ENCODE measurements at places on chromosomes 2 and 18.

- DNase-seq = no peak
Measured at GRCh38 chr2:152175012-152175367, 573 bp downstream of the STAM2 start.

- peak; percentile 96 for DNase-seq
Measured at GRCh38 chr2:38602136-38602731, 494 bp downstream of the HNRNPLL start.

GRCh38 chr2:39734445-39734844 is 44.6 kb downstream of the THUMPD2 start:
- no peak for DNase-seq

DNA sequence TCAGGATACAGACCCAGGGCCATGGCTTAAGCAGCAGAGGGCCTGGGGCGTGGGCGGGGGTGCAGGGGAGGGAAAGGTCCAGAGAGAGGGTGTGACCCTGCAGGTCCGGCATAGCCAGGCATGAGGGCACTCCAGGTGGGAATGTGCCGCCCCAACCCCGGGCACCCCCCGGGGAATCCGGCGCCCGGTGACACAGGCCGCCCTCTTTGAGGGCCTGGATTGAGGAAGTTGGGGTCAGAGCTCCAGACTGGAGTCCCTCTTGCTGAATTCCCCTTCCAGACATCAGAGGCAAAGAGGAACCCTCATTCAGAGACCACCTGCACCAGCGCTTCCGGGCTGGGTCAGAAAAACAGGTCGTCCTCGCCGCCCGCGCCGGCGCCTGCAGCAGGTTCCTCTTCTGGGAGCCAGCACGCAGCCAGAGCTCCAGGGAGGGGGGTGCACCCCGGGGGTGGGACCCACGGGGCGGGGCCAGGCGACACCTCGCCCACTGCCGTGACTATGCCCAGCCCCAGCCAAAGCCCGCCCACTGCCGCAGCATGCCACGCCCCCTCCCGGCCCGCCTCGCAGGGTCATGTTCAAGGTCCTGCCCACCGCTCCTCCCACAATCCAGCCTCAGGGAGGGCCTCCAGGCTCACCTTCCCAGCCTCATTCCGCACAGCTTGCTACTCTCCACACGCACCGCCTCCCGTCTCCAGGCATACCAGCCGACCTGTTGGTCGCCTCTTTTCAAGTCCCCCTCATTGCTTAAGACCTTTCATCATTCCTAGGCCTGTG is 98.3 kb upstream of the ID2 start:
- peak; percentile 80 for DNase-seq

DNA sequence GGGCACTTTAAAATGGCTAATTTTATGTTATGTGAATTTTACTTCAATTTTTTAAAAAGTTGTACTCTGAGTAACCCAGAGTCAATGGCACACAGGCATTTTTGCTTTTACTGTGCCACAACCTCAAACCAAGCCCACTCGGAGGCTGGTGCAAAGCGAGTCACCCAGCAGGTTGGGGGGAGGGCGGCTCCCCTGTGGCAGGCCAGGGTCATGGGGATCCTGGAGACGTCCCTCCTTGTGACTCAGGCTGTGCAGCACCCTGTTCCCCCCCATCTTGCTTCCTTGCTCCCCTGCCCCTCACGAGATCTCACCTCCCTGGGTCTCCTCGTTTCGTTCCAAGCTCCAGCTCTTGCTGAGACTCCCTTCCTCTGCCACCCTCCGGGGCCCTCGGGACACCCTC is 58.6 kb downstream of the POMC start:
- DNase-seq = no peak

- no peak for DNase-seq
Measured at GRCh38 chr2:129882476-129882875, 97.0 kb upstream of the RAB6C start.

DNA sequence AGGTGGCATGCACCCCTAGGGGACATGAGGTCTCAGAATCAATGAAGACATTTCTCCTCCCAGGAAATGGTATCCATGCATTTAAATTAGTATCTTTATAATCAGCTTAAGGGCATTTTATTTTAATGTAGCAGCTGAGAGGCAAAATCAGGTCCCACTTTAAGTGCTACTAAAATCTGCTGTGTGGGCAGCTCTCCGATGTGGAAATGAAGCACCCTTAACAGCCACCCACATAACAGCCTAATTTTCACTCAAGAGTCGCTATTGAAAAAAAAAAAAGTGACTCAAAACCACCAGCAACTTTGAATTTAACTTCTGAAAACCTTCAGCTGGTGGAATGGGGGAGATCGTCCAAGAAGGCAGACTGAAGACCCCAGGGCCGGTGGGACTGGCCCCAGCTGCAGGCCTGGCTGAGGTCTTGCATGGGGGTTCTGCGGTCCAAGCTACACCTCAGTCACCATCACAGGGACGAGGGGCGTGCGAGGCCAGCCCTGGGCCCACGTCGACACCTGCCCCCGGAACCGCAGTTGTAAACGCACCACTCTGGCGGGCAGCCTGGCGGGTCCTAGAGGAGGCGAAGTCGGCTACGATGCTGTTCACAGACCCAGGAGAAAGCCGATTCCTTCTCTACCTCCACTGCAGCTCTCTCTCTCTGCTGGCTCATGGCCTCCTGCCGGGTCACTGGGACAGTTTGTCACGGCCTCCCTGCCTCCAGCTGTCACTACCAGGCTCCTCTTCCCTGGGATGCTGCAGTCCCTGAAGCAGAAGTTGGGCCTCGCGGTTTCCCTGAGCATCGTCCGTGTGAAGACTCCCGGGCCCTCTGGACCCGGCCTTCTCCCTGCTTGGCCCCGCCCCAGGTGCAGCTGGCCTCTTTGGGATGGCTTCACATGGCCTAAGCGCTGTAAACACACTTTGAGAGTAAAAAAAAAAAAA is 111.9 kb downstream of the KCNF1 start:
- DNase-seq = no peak

GRCh38 chr2:134359367-134360081 is 105.7 kb downstream of the MGAT5 start:
- DNase-seq = no peak

DNA sequence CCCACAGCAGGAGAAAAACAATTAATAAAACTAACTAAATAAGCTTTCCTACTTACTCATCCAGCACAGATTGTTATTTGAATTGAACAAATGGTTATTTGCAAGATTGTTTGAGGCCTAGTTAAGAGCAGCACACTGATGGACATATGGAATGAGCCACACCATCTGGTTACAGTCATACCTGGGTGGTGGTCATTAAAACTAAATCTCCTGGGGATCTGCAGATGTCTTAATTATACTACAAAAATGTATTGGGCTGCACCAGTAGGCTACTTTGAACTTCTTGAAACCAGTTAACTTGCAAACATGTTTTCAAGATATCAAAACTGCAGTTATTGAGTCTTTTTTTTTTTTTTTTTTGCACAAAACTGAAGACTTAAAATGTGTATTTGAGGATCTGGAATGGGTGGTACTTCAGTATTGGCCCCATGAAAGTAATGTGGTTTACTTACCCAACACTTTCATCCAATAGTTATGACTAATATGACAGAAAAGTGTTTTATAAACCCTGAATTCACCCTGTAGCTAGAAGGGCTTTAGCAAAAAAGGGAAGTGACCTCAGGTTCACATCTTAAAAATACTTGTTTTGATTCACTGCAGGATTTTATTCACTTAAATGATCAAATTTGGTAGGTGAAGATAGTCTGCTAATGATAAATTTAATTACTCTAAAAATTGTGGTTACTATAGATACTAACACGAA is 10.8 kb downstream of the AGFG1 start:
- no peak for DNase-seq

- DNase-seq = no peak
Measured at GRCh38 chr2:163046615-163047014, 208.0 kb upstream of the KCNH7 start.

DNA sequence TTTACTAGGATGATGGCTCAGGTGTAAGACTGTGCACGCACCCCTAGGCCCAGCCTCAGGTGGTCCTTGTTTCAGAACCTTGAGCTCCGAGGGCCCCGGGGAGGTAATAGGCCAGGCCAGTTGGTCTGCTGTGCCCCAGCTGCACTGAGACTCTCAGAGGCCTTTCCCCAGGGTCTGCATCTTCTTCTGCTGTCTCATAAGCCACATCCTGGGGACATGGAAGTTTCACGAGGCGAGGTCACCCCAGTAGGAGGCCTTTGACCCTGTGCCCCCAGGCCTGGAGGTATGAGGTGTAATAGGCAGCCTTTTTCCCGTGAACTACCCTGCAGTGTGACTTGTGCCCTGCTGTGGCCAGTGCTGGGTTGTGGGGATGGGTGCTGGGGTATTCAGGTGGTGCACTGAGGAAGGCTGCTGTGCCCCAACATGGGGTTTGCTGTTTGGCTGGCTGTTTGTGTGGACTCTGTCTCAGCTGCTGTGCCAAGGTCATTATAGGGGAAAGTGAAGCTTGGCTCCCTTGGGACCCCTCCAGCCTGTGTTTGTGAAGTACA is 6.9 kb downstream of the OXER1 start:
- no peak for DNase-seq

- no peak for DNase-seq
Measured at GRCh38 chr2:238380336-238380735, 46.4 kb upstream of the ASB1 start.

DNA sequence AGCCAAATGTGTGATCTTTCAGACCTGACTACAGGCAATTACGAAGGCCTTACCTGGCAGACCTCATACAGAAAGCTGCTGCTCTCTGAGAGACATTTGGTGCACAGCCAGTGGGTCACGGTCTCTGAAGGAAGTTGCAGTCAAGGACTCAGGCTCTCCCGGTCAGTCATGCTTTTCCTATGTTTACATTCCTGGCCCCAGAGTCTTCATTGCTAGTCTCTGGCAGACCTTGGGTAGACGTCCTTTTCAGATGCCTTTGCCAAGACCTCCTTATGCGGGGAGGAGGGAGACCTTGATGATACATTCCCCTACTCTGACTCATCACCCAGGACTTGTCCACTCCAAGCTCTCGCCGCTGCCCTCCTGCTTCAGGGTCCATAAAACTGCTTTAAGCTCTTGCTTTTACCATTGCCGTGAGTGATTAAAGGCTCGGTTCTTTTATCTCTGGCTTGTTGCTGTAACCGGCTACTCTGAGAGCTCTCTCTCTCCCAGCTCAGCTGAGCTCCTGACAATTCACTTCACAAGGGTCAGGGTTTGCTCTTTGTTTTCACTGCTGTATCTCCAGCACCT is 62.0 kb upstream of the SLC35F5 start:
- DNase-seq = peak; percentile 54

DNA sequence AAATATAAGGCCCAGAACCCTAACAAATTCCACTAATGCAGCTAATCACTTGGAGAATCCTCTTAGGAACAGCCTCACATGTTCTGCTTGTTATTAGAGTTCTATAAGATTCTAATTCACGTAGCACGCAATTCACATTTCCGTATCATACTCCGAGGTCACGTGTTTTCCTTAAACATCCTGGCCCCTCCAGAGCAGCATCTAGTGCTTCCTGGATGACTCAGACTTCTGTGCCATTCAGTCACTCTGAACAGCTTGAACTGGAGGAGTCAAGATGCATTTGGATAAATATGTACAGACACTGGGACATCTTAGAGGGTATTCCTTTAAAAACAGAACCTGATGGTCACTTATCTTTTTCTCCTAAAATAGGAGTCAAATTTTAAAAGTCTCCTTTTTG is 156.5 kb downstream of the MYO5B start:
- DNase-seq = no peak

DNA sequence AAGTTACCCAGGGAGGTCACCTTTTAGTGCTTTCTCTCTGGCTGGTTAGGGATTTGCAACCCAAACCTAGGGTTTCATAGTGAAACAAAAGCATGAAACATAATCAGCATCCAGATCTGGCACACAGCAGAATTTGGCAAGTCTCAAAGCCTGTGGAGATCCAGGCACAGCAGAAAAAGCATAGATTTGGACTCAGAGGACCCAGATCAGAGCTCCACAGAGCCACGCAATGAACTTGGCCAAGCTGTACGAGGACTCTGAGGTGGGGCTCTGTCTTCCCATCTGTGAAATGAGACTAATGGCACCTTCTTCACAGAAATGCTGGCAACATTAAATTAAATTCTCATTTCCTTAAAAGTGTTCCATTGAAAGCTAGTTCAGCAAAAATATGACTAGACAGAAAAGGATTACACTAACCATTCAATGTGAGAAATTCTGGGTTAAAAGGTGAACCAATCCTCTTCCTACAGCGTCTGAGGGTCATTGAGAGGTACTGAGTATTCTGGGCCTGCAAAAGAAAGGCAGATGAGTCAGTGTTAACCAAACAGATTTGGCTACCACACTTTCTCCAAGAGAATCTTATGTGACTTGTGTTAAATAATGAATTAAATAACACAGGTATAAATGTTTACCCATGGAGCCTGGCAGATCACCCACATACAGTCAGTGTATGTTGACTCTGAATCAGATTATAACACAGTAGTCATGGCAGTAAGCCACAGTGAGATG is 266.3 kb downstream of the MREG start:
- DNase-seq = no peak

- DNase-seq = no peak
Measured at GRCh38 chr2:77328134-77328931, 193.8 kb downstream of the LRRTM4 start.

- no peak for DNase-seq
Measured at GRCh38 chr2:105187531-105187930, 54.0 kb upstream of the GPR45 start.

Data from right kidney (tissue), 9 donors.